ENCODE measurements at places on chromosomes 5 and 9.

DNA sequence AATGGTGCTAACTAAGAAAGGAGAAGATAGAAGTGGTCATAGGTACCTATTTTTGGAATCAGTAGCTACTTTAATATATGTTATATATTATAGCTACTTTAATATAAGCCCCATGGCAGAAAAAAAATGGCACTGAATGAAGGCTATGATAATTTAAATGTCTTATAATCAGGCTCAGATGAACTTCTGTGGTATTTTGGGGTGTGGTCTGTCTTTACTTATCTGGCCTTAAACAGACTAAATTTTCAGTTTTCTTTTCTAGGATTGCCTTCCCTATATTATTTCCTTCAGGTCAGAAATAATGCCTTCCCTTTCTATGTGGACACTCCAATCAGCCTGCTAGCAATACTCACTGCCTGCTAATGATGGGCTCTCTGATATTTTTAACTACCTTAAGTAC lies 292.3 kb downstream of the SLF1 start:
- DNase-seq, result no peak

GRCh38 chr5:148998174-148998797 lies 64.6 kb downstream of the SH3TC2 start:
- DNase-seq, result no peak

GRCh38 chr9:124273427-124274160 lies 15.8 kb downstream of the NEK6 start:
- DNase-seq, result no peak

- DNase-seq, result no peak
These were observed 792.8 kb upstream of the NUDT12 start for GRCh38 chr5:104355350-104355749.

GRCh38 chr5:138053554-138053953 lies 20.7 kb upstream of the FAM13B start:
- no peak for DNase-seq

GRCh38 chr5:40555886-40556285 lies 123.8 kb upstream of the PTGER4 start:
- no peak for DNase-seq

DNA sequence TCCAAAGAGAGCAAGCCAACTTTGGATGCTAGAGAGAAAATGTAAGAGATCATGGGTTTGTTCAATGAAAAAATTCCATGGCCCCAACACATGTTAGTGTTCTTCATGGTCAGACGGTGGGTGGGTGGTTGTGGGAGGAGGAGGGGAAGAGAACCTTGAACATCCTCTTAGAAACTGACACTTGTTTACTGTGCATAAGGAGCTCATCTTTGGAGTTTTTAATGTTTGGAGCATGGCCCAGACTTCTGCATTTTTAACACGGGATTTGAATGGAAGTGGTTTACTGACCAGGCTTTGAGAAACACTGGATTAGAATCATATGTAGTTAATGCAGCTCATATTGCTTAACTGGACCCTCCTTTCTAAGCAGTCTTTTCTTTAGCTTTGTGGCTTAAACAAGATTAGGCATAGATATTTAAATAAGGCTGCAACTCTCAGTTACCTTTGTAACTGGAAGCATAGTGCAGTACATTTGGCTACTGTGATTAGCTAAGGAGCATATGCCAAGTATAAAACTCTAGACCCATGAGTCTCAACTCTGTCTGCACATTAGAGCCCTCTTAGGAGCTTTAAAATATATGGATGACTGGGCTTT lies 60.1 kb downstream of the FOCAD start:
- no peak for DNase-seq

DNA sequence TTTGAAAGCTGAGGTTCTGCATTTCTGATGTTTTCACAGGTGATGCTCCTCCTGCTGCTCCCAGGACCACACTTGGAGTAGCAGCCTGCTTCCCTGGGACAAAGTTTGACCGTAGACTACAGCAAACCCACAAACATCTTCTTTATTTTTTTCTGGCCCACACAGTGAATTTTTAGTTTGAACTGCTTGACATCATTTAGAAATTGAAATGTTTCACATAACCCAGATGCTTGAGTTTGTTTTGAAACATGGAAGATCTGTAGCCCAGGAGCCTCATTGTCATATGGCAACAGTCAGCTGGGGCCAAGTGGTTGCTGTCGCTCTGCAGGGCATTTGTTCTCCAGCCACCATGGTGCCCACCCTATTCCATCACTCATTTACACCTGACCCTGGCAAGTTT lies 8.4 kb downstream of the SH3TC2 start:
- no peak for DNase-seq

- DNase-seq, result no peak
These were observed 50.8 kb upstream of the SIMC1 start for GRCh38 chr5:176187276-176188062.

DNA sequence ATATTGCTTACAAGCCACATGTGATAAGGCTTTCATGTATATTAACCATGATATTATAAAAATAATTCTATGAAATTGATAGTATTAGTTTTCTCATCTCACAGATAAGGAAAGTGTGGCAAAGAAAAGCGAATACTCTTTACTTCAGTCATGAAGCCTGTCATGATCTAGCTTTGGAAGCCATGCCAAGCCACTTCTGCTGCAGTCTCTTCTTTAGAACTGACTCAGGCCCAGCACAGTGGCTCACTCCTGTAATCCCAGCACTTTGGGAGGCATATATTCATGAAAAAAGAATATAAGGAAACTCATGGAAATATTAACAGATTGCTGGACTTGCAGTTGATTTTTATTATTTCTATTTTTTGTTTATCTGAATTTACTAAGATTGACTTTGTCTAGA lies 42.9 kb upstream of the PJA2 start:
- no peak for DNase-seq

GRCh38 chr9:115513148-115513547 lies 395.2 kb upstream of the TNC start:
- DNase-seq, result no peak

DNA sequence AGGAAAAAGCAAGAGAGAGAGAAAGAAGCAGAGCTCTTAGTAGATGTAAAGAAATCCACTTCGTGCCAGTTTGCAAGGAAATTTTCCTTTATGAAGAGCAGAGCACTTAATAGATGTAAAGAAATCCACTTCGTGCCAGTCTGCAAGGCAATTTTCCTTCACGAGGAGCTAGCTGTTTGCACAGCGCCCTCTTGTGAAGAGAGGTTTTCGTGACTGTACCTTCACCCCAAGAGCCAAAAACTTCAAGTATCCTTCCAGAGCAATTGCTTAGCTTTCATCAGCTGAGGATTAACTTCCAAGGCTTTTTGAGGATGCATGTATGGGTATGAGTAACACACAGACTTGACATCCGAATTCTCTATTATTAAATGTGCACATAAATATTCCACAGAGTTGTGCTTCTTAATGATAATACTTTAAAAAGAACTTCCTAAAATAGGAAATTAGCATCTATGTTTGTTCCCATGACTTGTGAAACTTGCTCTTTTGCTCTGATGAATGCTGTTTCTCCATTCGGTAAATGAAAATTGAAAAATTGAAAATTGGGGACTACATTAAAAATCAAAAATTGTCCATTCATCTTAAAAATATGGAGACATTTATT lies 525.6 kb downstream of the PDE4D start:
- DNase-seq, result peak; percentile 46

DNA sequence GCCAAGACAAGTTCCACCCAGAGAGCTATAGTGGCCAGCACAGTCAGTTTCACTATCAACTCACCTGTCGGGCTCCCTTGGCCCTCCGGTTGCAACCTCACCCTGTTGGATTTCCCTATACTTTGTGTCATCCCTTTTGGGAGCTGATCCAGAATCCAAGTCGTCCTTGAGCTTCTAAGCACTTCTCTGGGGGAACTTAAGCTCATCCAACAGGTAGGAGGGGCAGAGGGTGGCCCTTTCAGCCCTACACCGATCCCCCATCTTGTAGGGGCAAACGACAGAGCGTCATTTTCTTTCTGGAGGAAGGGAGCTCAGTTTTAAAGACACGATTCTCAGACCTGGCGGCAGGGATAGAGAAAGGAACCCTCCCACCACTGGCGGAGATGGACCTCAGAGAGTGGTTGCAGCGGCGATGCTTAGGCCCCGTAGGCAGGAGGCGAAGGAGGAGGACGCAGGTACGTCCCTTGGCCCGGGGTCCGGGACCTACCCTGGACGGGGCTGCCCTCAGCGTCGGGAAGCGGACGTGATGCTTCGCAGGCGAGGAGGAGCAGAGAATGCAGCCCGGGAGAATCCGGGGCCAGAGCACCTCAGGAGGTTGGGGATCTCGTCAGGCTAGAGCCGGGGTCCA lies 519 bp downstream of the ZER1 start:
- peak; percentile 37 for DNase-seq

GRCh38 chr5:137896560-137896959 lies 7.3 kb downstream of the PKD2L2 start:
- no peak for DNase-seq

DNA sequence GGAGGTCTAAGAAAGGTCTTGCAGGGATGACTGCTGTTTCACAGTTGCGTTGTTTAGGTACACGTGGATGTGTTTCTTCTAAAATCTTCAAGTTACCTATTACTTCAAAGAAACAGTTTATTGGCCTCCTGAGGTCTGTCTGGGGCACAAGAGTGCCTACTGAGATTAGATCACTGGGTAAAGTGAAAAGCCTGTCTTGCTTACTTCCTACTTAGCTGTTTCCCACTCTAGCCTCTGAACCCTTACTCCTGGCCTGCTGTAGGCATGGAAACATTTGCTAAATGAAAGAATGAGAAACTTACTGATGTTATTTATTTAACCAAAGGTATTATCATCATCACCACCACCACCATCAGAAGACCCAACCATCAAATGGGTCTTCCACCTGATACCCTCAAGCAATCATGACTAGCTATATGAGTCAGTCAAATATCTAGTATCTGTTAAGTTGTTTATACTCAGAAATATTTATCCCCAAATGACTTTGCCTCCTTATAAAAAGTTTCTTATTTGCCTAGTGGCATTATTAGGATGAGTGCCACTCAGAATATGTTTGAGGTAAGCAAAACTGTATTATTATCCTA lies 92.5 kb downstream of the ELAVL2 start:
- DNase-seq, result no peak

GRCh38 chr9:122444041-122444733 lies 33.5 kb downstream of the OR1J1 start:
- DNase-seq, result no peak

DNA sequence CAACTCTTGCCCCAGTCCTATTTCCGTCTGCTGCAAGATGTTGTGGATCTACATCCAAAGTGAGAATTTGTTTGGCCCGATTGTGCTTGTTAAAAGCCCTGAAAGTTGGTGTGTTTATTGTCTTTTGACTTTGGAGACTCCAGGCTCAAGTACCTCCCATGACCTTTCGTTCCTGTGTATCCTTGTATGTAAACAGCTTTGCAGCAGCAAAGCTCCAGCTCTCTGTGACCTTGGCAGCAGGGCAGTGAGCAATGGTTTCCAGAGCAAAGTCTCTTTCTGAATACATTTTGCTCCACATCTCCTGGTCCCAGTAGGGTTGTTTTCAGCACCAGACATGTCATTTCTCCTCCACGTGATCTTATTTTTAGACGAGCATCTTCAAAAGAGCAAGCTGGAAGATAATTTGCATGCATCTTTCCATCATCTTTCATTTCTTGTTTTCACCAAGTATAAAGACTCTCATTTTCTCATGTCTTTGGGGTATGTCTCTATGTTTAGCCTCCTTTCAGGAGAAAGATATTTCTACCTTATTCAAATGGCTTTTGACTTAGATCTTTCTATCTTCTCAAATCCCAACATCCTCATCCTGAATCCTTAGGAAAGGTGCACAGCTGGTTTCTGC lies 68.1 kb upstream of the ERCC6L2 start:
- DNase-seq, result no peak

DNA sequence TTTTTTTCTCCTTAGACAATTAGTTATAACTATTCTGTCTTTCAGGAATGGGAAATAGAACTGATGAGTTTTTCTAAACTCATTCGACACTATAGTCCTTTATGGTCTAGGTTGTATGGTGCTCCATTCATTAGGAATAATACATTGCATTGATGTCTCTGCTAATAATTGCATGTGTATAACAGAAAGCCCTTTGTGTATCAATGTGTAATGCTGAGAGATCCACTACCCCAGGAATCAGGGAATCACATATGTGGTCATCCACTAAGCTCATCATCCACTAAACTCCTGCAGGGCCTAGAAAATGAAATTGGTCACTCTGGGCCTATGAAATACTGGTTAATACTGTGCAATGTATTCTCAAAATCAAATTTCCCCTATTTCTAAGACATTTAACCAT lies 242.0 kb upstream of the CDH18 start:
- DNase-seq, result no peak

DNA sequence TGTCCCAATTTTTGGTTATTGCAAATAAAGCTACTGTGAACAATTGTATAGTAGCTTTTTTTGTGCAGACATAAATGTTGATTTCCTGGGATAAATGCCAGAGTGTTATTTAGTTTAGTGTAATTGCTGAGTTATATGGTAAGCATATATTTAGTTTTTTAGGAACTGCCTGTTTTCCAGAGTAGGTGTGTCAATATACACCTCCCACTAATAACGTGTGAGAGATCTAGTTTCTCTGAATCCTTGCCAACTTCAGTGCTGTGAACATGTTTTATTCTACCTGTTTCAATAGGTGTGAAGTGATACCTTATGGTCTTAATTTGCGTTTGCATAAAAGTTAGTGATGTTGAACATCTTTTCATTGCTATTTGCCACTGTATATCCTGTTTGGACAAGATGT lies 9.1 kb upstream of the OR2S2 start:
- no peak for DNase-seq

GRCh38 chr5:18920966-18921365 lies 1067.0 kb downstream of the CDH18 start:
- DNase-seq, result no peak

- no peak for DNase-seq
These were observed 18.0 kb upstream of the FBP2 start for GRCh38 chr9:94611638-94612068.

GRCh38 chr5:140344683-140345423 lies 1.6 kb downstream of the HBEGF start:
- DNase-seq, result no peak

- DNase-seq, result no peak
These were observed 19.1 kb upstream of the LMNB1 start for GRCh38 chr5:126757713-126758357.

GRCh38 chr5:18675041-18675440 lies 1040.8 kb downstream of the TAF11L14 start:
- no peak for DNase-seq

- peak; percentile 66 for DNase-seq
These were observed at the start of gene GPRIN1 for GRCh38 chr5:176609724-176610434. Gene GPRIN1, minus strand, starts transcription at chr5:176610156. Its CDS starts 10,322 bp downstream, at chr5:176599834.

GRCh38 chr5:34496701-34497469 lies 159.2 kb upstream of the RAI14 start:
- peak; percentile 56 for DNase-seq

- DNase-seq, result no peak
These were observed 294.2 kb upstream of the PTGER4 start for GRCh38 chr5:40385544-40385943.

DNA sequence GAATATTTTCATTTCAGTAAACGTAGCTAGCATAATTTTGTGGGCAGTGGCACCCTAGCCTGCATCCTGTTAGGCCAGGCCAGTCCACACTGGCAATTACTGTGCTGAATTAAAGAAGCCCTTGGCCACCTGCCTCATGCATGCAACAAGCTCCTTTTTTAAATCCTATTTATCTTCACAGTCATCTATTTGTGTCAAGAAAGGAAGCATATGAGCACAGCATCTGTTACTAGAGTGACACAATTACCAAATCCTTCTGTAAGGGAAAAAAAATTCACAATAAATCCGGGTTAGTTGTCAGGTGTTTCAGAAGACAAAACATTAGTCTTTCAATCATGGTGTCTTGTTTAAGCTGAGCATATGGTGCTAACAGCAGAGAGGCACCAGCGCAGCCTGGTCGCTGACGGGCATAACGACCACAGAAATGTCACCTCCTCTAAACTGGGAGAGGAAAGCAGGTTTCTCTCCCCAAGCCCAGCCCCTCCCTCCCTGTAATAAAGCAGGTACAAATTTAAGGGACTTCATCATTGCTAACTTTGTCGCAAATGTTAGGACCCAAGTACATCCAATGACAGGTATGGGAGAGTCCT lies 520.6 kb downstream of the CTNND2 start:
- DNase-seq, result no peak
